Stimulated activated CD8-positive, alpha-beta memory T cell treated with anti-CD3 and anti-CD28 coated beads, Interleukin-2, amount 100 ng/mL, for 1 hour (primary cell): ENCODE measurements at places on chromosomes 16 and 17.

GRCh38 chr17:46869975-46870803, 18.8 kb downstream of the WNT9B start:
- no peak for DNase-seq

DNA sequence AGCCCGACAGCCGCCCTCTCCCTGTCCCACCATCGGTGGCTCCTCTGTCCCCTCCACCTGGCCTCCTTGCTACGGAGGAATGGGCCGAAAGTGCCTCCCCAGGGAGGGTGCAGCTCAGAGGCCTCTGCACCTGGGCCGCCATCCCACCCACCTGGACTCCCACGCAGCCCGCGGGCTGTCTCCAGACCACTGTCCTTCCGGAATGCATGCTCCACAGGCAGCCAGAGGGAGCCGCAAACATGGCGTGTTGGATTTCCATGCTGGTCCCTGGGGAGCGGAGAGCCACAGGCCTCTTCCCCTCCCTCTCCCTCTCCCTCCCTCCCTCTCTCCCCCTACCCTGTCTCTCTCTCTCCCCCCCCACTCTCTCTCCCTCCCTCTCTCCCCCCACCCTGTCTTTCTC, 3.0 kb downstream of the SSTR5 start:
- no peak for DNase-seq

GRCh38 chr16:23175651-23176050, 6.9 kb upstream of the SCNN1G start:
- DNase-seq, result no peak

DNA sequence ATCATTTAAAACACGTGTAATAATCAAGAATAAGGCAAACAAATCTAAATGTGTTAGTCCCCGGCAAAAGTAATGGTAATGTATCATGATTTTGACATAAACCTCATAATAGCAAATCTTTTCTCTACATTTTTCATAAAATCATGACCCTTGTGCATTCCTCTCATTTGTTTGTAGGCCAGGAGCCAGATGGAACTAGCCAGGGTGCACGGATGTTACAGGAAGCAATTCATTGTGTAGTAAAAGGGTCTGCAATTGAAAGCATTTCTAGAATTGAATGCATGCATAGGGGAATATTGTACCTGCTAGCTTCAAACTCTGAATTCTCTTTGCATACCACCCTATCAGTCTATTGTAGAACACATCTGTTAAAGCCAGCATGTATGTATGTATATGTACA, 66.6 kb downstream of the CNTNAP4 start:
- no peak for DNase-seq

GRCh38 chr16:424033-424622, 1.3 kb upstream of the RAB11FIP3 start:
- DNase-seq, result no peak

DNA sequence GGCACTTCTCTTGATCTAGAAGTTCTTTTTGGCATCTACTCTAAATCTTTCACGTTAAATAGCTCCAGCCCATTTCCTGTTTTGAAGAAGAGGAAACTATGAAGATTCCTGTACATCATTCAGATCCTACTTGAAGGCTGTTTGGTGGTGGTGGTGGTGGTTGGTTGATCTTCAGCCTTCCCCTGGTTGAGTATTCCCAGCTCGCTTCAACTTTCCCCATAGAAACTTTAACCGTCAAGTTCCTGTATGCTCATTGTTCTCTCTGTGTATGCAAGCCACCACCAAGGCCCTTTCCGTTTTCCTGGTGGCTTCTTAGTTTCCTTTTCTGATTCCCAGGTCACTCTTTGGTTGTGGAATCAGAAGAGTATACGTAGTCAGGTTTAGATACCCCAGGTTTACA, 3.3 kb downstream of the LRRC46 start:
- no peak for DNase-seq
